ENCODE measurements at places on chromosomes 11 and 22.

- DNase-seq = no peak
These were observed 70.7 kb upstream of the THY1 start for GRCh38 chr11:119493712-119494111.

DNA sequence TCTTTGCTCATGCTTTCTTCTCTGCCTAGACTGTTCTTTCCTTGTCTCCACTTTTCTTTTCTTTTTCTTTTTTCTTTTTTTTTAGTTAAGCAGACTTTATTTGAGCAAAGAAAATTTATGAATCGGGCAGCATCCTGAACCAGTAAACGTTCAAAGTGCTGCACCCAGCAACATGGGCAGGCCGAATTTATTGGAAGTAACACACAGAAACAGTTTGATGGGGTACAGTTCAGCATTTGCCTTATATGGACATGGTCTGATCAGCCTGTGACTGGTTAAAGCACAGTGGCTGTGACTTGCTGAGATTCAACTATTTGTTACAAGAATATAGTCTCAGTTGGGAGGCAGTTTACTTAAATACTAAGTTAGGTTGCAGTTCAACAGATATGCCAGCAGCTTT, 16.0 kb downstream of the CD3E start:
- DNase-seq = no peak

DNA sequence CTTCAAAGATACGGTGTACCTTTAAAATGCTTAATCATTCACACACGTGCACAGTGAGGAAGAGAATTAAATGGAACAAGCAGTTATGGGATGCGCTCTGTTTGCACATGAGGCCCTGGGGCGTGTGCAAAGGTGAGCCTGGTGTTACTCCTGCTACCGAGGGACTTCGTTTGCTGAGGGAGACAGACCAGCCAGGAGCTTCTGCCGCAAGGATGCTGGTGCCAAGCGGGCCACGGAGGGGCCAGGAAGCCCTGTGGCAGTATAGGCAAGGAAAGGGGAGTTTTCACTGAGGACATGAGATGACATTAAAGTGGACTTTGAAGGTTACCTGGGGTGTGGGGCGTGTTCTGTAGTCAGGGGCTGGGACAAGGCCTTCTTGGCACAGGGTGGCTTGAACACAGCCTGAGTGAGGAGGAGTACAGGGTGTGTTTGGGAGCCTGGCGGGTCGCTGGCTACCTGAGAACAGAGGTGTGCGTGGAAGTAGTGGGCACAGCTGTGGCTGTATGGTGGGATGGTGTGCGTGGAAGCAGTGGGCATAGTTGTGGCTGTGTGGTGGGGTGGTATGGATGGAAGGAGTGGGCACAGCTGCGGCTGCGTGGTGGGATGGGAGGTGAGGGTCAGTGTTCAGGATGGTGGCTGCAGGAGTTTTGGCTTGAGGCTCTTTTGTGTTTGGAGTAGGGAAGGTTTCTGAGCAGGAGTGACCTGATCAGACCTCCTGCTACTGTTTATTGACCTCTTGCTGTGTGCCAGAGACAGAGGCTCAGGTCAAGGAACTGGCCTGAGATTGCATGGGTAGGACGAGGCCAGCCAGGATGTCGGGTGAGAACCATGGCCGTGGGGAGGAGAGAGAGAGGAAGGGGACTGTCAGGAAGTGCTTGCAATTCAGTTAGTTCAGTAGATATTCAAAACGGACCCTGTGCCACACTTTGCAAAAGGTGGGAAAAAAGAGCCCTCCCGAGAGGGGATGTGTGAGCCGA, 13.7 kb downstream of the TBC1D22A start:
- no peak for DNase-seq

DNA sequence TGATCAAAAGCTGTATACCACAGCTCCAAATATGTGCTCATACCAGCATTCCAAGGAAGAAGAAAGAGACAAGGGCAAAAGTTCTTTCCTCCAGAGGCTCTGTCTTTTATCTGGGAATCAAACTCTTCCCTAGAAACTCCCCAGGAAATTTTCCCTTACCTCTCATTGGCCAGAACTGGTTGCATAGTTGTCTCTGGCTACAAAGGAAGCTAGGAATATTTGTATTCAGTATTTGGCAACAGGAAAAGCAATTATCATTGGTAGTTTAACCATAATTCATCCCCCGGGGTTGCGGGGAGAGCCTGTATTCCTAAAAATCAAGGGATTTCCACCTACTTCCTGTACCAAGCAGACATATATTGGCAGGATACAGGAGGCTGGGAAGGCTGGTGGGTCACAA, 10.5 kb upstream of the ZFTA start:
- no peak for DNase-seq

DNA sequence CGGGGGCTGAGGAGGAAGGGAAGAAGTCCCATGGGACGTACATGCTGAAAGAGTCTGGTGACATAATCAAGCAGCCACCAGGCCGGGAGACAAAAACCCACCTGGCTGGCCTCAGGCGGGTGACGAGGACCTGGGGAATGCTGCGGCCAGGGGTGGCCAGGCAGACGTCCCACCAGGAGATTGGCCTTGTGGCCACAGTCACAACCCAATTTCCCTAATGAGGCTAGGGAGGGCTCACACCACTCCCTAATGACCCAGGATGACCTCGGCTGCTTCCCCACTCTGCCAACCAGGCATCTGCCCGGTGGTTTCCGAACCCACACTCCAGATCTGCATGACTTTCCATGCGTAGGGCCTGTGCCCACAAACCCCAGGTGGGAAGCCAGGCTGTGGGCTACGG, 66.9 kb downstream of the SCUBE1 start:
- no peak for DNase-seq

- no peak for DNase-seq
These were observed 494.5 kb upstream of the LARGE1 start for GRCh38 chr22:34414467-34415440.

DNA sequence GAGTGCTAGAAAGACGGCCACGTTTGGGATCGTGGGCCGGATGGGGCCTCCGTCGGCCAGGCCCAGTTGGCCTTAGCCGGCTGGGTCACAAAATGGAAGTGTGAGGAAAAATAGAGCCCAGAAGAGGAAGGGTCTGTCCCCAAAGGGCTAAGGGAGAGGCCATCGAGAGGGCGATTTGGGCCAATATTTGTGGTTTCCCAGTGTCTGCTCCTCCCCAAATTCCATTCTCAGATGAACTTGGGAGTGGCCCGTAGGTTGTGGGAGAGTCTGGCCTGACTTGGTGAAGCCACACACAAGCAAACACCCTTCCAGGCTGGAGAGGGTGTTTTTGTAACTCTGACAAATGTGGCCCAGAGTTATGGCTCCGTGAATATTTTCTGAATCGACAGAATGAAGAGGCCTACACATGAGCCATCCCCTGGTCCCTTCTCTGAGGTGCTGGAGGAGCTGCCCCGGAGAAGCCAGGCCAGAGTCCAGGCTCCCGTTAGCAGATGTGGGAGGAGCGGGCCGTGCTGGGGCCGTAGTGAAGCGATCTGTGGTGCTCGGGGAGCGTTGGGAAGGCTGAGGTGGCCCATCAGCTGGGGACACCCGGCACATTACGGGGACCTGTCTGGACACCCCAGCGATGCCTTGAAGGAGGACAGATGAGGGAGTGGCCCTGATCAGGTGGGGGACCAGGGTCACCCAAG, 73.5 kb upstream of the PPARA start:
- no peak for DNase-seq

DNA sequence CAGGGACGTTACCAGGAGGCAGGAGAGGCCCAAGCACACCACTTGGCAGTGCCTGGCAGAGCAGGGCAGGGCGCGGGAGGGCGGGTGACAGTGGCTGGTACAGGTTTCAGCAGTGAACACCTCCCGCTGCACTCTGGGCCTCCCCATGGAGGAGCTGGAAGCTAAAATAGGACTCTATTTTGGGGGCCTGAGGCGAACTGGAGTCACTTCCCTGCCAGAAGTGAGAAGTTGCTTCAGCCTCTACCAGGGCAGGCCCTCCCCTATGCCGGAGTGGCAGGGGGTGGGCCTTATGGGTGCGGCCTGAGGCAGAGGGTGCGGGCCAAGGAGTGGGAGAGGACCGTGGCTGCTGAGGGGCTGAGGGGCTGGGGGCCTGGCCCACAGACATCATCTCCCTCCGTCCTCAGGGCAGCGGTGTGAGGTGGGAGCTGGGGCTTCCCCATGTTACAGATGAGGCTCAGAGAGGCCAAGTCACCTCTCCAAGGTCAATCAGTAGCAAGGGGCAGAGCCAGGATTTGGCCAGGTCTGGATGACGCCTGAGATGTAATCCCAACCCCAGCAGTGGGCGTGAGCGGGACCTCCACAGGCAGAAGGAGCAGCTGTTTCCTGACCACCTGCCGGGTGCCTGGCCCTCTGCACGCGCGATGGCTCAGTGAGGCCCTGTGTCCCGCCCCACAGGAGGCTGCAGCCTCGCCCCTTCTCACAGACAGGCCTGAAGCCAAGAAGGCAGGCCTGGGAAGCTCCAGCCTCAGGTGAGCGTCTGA, 39.3 kb downstream of the KCNJ4 start:
- DNase-seq = no peak

Data from AG04450 (cell line).